ENCODE measurements at places on chromosomes 5 and 9.

- DNase-seq, result no peak
Observed at GRCh38 chr9:112145886-112146285, 29.2 kb downstream of the SUSD1 start.

DNA sequence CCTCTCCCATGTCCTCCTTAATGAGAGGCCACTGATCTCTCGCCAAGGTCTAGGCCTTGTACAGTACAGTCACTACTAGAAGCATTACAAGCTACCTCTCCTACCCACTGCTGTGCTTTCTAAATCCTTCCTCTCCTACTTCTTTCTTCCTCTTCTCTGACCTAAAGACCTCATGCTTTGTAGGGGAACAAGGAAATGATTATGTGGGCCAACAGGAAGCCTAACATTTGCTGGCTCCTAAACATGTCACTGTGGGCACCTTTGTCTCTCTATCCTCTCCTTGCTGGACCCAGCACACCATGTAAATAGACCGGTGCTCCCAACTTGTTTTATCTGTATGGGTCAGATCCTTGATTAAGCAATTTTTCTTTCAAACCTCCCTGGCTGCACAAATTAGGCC lies 16.7 kb downstream of the SLC28A3 start:
- no peak for DNase-seq

DNA sequence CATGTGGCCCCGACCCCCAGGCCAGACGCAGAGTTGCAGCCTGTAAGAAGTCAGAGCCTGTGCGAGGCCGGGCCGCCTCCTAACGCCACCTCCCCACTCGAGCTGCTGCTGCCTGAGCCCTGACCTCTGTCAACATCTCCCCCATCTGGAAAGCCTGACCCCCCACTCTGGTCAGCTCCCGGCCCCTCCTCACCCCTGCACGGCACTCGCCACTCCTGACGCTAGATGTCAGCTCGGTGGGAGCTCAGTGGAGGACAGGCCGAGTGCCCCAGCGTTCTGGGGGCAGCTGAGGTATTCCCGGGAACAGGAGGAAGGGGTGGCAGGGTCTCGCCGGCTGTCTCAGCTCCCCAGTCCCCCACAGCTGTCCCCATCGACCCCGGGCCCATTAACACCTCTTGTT lies 19.9 kb downstream of the LHX3 start:
- no peak for DNase-seq

- no peak for DNase-seq
Observed at GRCh38 chr5:126799780-126800179, 22.8 kb downstream of the LMNB1 start.
